ENCODE measurements at places on chromosomes 3 and 15.

GRCh38 chr15:62886431-62887071, 156.0 kb upstream of the TPM1 start:
- DNase-seq = no peak

GRCh38 chr3:124686028-124686670, 44.1 kb upstream of the UMPS start:
- no peak for DNase-seq

- DNase-seq = no peak
Measured at GRCh38 chr3:134624537-134625287, 26.1 kb downstream of the KY start.

DNA sequence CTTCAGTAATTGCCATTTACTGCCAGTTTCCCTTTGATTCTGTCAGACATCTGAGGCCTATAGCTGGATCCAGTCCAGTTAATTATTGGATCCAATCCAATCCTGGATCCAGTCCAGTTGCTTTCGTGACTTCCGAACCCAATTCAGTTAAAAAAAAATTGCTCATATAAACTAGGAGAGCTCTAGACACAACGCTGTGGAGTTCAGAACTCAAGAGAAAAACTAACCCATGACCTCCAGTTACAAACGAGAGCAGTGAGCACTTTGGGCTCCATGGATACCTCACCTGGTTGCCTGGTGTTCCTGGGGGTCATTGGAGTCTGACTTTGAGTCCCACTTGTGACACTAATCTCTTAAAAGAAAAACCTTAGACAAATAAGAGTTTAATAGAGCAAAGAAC, 269.8 kb downstream of the THSD4 start:
- no peak for DNase-seq

DNA sequence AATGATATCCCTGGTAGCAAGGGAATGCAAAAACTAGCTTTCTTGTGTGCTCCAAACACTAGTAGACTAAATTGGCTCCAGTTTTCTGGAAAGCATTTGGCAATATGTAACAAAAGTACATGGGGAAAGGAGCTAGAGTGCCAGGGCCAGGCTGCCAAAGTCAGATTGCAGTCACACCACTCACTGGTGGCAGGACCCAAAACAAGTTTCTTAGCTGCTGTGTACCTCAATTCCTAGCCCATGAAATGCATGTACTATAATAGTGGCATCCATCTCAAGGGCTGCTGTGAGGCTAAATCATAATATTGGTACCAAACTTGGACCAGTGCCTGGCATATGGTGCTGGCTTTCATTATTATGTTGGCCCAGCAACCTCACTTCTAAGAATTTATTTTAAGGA, 49.3 kb downstream of the CLDN18 start:
- no peak for DNase-seq

DNA sequence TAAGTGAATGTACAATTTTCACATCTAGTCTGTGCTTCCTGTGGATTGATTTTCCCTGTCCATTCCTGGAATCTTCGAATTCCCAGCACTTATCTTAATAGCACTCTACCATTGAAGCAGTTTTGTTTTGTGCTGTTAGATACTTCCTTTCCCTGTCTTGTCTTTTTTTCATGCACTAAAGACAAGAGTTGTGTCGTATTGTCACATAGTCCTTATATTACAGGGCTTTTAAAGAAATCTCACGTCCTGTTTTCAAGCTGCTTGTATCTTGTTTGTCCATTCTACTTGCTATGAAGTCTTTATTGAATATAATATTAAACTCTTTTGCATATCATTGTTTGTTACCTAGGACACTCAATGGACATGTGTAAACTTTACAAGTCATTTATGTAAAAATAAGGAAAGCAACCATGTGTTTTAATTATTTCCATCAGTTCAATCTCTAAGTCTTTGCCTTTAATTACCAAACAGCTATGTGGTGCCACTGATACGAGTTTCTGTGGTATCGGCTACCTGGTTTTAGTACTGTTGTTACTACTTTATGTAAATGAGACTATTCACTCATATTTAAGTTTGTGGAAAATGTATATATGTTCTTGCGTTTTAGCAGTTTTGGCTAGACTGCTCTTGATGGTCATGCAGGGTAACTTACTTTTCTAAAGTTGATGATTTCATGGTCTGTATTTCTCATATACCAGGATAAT, 10.3 kb downstream of the PIK3CA start:
- DNase-seq = no peak

- DNase-seq = no peak
Measured at GRCh38 chr15:44489464-44489863, 47.5 kb upstream of the EIF3J start.

GRCh38 chr3:122088531-122088930, 33.4 kb downstream of the CD86 start:
- DNase-seq = no peak
